Caco-2 (cell line): ENCODE measurements at places on chromosomes 4 and X. TPM values are rescaled to one million over a fixed set of nuclear protein-coding genes. Genes with fewer than 3 reads are reported as not detected.

The ANK2 gene
- 21.9 and 26.3 TPM in 2 replicates for total RNA-seq

The HOPX gene
- total RNA-seq = 0.21 TPM in 1 of 2 replicates, not detected in the other

The NEK1 gene
- total RNA-seq = 8.2 and 8.7 TPM in 2 replicates

The TEX13D gene
- not detected in 2 replicates for total RNA-seq

The KLB gene
- 2.2 TPM in 2 replicates for total RNA-seq
